ENCODE measurements at places on chromosomes 16 and 17. TPM values are rescaled to one million over a fixed set of nuclear protein-coding genes. Genes with fewer than 3 reads are reported as not detected.

- DNase-seq, result no peak
Observed at GRCh38 chr16:84312783-84313382, 18.2 kb downstream of the WFDC1 start.

DNA sequence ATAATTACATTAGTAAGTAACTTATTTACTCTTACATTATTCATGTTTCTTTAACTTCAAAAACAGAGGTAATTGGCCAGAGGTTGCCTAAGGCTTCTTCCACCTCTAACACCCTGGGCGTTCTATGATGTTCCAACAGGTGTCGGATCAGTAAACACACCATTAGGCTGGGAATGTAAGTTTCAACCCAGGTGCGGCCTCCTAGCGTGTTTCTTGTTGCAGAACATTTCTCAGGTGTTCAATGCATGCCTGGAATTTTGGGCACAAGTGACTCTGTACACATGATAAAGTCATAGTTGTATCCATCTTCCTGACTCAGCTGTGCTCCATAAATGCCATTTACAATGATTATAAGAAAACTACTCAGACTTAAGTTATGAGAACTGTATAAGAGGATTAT is 1.0 kb downstream of the KRTAP2-2 start:
- DNase-seq, result no peak

GRCh38 chr17:69533481-69534234 is 119.2 kb downstream of the MAP2K6 start:
- DNase-seq, result no peak

DNA sequence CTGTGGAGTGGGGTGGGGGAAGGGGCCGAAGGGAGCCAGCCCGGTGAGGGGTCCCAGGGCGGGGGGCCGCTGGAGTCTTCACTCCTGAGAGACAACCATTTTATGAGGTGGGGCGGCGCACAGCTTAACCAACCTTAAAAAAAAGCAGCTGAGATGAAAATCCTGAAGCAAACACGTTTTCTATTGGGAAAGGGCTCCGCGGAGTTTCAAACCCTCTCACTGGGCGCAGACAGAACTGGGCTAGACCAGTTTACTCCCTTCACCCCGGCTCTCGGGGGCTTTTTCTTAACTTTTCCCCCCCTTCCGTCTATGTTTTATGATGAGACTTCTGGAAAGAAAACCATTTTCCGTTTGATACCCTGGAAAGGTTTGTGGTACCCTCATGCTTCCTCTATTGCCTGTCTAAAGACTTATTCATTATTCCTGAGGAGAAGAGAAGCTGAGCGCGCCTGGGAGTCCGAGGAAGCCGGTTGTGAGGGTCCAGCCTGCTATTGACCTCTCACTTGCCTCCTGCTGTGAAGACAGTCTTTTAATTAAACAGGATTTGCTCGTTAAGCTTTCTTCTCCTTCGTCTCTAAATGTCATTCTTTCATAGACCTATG is 482 bp upstream of the SSH2 start:
- no peak for DNase-seq

- no peak for DNase-seq
Observed at GRCh38 chr17:82687375-82687861, 11.1 kb downstream of the RAB40B start.

DNA sequence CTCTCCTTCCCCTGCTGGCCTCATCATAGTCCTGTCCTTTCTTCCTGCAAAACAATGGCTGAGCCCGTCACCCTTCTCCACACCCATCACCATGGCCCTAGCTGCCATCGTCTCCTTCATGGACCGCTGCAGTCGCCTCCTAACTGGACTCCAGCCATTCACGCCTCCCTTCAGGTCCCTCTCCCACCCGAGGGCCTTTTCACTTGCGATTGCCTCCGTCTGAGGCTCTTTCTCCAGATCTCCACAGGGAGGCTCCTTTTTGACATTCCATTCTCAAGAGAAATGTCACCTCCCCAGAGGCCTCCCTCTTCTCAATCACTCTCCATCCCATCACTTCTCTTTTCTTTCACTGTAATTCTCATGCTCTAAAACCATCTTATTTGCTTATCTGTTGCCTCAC is 23.5 kb downstream of the GSG1L start:
- DNase-seq, result no peak

MARF1 gene
- 366 TPM for total RNA-seq

GRCh38 chr16:74601126-74601871 is 5.6 kb downstream of the GLG1 start:
- DNase-seq, result peak; percentile 36

DNA sequence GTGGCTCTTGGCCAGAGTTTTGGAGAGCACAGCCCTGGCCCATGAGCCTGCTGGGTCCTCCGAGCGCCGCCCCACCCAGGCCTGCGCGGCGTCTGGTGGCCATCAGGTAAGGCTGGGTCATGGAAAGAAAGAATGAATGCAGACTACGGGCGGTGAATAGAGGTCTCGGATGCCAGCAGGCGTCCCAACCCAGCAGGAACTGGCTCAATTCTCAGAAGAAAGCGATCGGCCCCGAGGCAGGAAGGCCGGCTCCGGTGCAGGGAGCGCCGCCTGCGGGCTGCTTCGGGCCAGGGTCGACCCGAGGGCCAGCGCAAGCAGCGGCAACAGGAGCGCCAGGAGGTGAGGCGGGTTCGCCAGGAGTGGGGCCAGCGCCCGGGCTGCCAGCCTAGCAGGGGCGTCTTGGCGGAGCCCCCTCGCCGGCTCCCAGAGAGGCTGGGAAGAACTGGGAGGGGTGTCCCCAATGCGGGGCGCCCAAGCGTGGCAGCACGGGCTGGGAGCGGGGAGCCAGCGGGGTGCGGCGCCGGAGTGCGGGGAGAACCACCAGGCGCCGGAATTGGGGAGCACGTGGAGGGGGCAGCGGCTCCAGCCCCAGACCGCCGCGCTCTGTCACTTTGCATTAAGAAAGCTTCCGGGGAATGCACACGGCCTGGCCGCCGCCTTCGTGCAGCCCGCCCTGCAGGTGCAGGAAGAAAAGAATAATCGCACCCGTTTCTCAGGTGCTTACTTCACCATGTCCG is 7.1 kb upstream of the TMC5 start:
- peak; percentile 25 for DNase-seq

C17orf50 gene
- total RNA-seq, result not detected

DNA sequence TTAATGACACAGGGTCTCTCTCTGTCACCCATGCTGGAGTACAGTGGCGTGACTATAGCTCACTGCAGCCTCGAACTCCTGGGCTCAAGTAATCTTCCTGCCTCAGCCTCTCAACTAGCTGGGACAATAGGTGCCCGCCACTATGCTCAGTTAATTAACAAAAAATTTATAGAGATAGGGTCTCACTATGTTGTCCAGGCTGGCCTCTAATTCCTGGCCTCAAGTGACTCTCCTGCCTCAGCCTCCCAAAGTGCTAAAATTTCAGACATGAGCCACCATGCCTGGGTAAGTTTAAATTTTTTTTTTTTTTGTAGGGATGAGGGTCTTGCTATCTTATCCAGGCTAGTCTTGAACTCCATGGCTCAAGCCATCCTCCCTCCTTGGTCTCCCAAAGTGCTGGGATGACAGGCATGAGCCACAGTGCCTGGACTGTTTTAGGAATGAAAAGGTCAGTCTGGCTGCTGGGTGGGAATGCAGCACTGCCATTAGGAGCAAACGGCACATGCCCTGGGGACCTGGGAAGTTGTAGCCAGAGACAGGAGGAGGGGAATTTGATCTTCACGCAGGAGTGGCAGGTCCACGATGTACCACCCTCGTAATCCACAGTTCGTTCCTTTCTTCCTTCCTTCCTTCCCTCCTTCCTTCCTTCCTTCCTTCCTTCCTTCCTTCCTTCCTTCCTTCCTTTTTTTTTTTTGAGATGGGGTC is 106.7 kb downstream of the HAPSTR1 start:
- no peak for DNase-seq

TNFRSF13B gene
- 217 TPM for total RNA-seq

DNA sequence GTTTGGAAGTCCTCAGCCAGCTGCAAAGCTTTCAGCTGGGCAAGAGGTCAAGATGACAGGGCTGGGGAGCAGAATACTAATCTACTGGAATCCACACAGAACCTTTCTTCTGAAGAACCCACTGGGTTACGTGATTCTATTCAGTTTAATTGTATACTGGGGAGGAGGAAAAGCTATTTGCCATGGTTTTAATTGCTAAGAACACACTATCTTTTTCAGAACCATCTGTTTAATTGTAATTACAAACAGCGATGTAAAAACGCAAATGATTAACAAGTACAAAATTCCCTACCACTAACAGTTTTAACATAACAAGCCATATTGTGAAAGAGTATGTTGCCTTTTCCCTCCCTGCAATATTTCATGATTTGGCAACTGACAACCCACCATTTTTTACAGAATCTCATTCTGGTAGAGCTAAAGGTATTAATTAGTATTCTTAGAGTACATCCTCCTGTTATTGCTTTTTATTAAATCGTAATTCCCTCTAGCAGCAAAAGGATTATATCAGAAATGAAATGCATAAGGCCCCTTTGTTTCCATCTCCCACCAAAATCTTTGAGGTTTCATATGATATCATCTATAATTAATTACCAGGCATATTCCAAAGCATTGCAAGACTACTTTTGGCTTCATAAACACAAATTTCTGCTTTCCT is 12.1 kb downstream of the HYDIN start:
- no peak for DNase-seq

KRTAP2-2 gene
- not detected for total RNA-seq

GRCh38 chr17:13562271-13562800 is 39.4 kb downstream of the HS3ST3A1 start:
- DNase-seq, result no peak

DNA sequence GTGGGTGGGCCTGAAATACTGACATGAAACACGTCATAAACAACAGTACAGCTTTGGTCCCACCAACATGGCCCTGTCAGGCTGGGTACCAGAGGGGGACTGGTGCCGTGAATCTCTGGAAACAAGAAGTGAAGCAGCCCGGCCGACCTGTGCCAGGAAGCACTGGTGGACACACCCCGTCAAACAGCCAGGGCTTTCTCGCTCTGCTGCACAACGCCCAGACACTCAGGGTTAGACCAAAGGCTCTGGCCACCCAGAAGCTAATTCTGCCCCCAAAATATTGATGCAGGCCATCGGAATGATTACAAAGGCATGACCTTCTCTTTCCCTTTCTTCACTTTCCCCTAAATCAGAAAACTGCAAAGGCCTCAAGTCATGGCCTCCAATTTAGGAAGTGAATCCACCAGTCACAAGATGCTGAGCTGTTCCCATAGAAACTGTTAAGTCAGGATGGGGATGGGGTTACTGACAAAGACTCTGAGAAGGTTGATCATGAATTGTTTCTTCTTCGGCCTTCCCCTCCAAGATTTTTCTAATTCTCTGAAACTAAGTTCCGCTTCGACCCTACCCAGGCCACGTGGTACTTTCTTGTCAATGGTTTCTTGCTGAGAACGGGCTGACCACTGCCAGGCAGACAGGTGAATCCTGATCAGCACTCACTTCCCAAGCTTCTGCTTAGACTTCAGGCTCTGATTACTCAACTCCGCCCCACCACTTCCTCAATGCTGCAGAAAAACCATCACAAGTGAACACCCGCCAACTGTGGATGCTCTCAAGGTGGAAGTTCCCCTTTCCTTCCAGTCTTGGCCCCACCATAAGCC is 6.7 kb downstream of the PITPNA start:
- DNase-seq, result peak; percentile 76

- no peak for DNase-seq
Observed at GRCh38 chr17:49858796-49859195, 10.9 kb upstream of the TAC4 start.

OR1F1 gene
- not detected for total RNA-seq

SLC5A10 gene
- total RNA-seq, result not detected

NMT1 gene
- 123 TPM for total RNA-seq

- no peak for DNase-seq
Observed at GRCh38 chr17:48800626-48801217, 16.3 kb downstream of the TTLL6 start.

- no peak for DNase-seq
Observed at GRCh38 chr17:15092762-15093161, 172.4 kb downstream of the PMP22 start.

DNA sequence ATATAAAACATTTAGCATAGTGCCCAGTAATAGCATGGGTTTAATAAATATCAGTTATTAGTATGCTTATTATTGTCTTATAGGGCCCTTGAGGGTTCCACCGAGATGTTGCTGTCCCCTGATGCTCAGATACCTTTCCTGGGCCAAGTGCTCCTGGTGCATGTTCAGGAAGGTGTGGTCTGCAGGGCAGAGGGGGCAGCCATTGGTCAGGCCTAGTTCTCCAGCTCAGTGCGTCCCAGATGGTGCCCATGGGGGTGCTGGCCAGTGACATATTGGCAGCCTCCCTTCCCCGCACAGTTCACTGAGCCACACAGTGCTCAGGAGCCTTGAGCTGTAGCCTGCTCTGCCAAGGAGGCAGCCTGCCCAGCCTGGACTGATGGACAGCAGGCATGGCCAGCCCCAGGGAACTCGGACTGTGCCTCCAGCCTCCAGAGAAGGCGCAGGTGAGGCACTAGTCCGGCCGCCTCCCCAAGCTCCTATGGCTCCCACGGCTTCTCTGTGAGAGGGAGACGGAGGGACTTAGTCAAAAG is 7.7 kb upstream of the GRIN2A start:
- DNase-seq, result no peak

DPEP2 gene
- 122 TPM for total RNA-seq

KRTAP17-1 gene
- total RNA-seq, result not detected
